Osteocyte (in vitro differentiated cells): ENCODE measurements at places on chromosomes 4 and X.

DNA sequence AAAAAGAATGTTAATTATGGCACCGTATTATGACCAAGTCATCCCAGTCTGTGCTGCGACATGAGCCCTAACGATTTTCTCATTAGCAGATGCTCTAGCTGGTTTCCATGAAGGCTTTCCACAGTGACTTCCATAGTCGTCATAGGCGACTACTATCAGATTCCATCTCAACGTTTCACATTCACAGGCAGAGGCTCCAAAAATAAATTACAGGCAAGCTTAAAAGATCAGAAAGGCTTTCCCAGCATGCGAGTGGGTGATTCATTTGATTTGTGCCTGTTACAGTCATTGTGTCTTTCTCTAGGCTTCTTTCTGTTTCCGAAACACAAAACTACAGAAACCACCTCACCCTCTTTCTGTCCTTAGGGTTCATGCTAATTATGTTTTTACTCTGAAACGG, 43.2 kb downstream of the PALLD start:
- no peak for DNase-seq

DNA sequence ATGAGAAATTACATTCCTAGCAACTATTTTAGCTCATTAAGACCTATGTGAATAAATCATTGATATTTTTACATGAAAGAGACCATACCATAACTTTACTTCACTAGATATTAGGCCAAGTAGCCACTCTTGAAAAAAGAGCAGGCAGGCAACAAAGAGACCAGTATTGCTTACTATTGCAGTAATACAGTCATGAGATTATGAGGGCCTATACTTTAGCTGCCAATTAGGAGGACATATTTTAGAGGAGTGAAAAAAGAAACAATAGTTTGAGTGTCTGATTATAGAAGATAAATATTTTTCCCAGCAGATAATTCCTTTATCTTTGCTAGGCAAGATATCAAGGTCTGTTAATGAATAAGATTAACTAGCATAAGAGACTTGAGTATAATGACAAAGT, 739.0 kb downstream of the GRID2 start:
- DNase-seq: no peak

DNA sequence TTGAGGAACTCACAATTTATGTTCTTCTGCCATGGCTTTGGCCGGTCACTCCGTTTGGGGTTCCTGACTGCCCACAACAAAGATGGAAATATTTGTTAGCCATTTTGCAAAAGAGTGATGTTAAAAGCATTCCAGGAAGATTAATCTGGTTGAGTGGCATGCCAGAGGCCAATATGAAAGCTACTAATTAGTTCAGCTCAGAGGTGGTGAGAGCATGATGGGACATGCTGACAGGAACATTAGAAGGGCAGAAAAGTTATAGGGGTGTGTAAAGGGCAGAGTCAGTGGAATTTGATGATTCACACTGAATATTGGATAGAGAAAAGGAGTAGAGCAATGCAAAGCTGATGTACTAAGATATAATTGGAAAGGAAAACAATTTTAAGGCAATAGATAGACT, 94.4 kb downstream of the TLL1 start:
- DNase-seq: no peak

GRCh38 chr4:69881173-69881773, 21.3 kb upstream of the SULT1E1 start:
- DNase-seq: no peak

DNA sequence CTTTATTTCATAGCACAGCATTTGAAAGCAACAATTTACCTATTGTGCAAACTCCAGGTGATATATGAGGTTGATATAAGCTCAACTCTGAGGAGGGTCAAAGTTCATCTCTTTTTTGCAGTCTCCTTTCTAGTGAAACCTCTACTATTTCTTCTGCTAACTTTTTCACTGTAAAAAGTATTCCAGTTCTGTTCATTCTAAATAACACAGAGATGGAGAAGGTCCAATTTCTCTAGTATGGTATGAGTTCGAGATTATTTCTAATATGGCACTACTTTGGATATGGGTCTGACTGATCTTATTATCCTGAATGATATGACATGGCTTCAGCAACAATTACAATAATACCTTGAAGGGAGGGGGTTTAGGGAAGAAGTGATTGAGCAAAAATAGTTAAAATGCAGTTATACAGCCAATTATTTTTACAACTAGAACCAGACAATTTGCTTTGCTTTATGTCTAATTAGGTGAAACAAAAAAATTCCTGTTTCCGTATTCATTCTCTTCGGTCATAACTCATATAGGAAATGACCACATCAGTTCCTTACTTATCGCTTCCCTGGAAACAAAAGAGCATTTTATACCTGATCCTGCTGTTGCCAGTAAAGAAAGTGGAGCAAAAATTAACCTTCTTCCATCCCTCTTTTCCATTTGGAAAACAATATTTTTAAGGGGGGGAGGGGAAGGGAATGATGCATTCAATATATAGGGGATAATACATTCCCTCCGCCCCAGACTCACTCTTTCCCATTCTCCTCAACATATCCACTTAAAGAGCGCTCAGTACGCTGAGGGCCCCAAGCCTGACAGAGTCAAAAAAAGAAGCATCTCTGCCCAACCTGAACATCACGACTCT, 1.0 kb downstream of the TBC1D9 start:
- DNase-seq: no peak

GRCh38 chr4:104449537-104449936, 45.2 kb downstream of the CXXC4 start:
- DNase-seq: no peak

DNA sequence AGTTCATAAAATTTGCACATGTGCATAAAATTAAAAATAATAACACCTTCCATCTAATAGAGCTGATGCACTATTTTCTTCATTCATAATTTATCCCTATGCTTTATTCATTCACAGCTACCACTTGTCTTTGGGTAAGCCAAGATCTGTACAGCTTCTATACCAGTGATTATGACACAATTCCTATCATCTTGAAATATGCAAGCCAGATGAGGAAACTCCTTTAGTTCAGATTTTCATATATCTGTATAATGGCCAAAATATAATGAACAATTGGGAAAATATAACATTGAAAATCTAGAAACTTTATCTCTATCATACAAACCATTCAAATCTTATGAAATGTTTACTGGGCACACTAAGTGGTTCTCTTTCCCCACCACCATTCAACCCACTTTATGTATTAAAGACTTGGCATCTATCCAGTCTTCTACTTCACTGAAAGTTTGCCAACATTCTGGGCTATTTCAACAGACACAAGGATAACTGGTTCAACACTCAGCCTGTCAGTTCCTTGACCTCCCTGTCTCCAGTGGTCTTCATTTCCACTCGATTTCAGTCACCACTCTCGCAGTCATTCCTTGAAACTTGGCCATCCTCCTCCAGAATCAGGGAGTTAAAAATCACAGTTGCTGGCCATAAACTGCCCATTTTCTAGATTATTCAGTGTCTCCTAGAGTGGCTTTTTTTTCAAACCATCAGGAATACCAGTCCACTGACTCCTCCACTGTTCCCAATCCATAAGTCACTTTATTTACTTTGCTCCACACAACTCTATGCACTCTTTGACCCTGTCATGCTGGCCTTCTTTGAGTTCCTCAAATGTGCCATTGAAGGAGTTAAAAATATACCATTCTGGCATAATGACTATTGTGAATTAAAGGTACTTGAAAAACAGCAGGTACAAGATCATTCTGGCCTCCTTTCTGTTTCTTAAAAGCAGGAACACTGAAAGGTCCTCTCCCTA, 85.5 kb downstream of the CAMK2D start:
- no peak for DNase-seq

DNA sequence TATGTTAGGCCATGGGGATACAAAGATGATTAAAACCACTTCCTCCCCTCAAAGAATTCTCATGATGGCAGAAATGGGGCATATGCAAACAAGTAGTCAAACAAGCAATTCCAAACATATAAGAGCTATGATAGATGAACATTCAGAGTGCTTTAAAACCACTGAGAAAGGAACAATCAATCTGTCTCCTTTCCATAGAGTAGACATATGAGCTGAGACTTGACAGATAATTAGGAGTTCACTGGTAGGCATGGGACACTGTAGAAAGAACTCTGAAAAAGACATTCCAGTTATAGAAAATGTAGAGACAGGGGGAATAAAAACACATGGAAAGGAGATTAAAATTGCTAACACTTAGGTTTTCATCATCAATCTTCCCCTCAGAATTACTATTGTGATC, 372.8 kb downstream of the KLHL4 start:
- DNase-seq: no peak

DNA sequence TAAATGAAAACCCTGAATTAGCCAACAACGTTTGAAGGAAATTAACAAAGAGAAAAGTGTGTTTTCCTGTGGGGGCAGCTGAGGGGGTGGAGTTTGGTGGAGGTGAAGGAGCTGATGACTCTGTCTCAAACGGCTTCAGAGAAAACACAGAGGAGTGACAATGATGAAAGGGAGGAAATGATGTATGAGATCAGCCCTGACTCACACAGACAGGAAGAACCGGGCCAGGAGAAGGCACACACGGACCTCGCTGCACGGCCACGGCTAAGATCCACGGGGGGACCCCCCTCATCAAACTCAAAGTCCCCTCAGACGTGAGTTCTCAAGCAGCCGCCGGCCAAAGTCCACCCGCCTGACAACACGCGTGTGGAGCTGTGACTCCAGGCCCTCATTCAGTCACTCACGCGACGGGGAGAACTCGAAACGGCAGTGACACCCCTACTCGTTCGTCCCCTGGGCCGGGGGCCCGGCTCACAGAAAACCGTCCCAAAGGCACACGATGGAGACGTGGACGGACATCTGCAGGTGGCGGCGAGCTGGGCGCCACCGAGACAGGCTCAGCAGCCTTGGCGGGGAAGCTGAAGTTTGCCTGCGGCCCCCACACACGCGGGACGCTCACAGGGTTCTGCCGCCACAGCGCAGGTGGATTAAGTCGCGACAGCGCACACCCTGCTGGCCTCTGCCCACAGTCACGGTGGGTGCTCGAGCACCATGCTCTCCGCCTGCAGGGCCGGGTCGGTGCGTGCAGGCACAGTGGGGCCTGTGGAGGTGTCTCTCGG, 28.8 kb downstream of the PPP2R3B start:
- DNase-seq: no peak

DNA sequence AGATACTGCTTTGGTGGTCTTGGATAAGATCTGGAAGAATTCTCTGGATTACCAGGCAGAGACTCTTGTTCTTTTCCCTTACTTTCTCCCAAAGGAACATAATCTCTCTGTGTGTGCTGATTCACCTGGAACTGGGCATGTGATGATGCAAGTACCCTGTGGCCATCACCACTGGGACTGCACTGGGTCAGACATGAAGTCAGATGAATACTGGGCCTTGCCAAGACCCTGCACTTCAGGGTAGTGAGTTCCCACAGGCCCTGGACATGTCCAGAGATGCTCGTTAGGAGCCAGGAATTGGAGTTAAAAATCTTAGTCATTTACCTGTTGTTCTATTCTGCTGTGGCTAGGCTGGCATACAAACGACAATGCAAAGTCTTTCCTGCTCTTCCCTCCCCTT, 290.1 kb upstream of the BMP3 start:
- DNase-seq: no peak

- no peak for DNase-seq
Observed at GRCh38 chrX:135516376-135516775, 4.1 kb upstream of the INTS6L start.

- no peak for DNase-seq
Observed at GRCh38 chr4:108331905-108332632, 163.3 kb upstream of the LEF1 start.

GRCh38 chrX:12446342-12447075, 308.2 kb downstream of the FRMPD4 start:
- no peak for DNase-seq

DNA sequence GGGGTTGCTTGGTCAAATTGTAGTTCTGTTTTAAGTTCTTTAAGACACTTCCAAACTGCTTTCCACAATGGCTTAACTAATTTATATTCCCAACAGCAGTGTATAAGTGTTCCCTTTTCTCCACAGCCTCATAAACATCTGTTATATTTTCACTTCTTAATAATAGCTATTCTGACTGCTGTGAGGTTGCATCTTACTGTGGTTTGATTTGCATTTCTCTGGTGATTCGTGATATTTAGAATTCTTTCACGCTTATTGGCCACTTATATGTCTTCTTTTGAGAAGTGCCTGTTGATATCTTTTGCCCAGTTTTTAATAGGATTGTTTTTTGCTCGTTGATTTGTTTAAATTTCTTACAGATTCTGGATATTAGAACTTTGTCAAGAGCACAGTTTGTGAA, 278.6 kb upstream of the ITM2A start:
- no peak for DNase-seq

- DNase-seq: no peak
Observed at GRCh38 chrX:17413228-17413627, 38.2 kb downstream of the NHS start.

DNA sequence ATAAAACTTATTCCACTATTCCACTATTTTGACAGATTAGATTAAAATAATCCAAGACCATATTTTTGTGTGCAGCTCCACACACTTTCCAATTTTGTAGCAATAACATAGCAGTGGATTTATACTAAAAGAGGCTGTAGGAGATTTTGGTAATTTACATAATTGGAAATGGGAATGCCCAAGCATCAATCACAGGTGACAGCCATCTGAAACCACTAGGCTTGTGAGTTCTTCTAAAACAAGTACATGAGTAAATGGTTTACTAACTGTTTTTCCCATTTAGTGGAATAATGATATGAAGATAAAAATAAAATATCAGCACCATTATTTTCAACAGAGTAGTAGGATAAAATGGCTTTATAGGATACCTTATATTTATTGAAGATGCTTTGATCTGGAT, 4.4 kb downstream of the ANK2 start:
- no peak for DNase-seq

DNA sequence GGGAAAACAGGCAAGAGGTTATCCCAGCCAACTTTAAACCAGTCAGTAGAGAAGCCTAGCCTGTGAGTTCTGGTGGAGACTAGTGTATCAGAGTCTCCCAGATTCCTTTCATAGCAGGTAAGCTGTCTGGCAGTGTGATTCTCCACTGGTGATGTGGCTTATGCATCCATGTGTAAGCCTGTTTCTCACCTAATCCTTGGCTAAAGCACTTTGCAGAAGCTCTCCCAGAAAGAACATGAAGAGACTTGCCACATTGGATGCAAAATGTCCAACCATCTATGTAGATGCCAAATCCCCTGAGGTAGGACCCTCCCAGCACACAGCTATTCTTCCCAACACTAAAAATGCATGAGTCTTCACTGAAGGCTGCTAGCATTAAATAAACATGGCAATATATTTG, 111.7 kb downstream of the CHRNA9 start:
- no peak for DNase-seq

- no peak for DNase-seq
Observed at GRCh38 chr4:158139086-158139485, 33.7 kb downstream of the GASK1B start.
